Midbrain (tissue), 1 donor: ENCODE measurements at places on chromosomes 12 and 14.

DNA sequence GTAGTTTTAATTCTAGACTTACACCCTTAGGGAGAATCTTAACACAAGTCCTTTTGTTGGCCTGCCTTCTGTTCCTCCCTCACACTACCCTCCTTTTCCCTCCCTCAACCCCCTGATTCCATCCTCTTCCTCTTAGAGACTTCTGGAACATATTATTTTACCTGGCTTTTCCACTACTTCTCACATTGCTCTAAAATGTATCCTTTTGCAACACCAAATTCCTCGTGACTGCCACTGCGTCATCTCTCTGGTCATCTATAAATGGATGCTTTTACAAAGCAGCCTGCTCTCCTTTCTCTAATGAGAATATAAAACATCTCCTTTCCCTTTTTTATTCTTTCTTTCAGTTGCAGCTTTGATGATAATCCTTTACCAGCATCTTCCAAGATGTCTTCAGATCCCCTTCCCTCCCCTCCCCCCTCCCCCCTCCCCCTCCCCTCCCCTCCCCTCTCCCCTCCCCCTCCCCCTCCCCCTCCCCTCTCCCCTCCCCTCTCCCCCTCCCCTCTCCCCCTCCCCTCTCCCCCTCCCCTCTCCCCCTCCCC is 93.6 kb downstream of the DIP2B start:
- DNase-seq = peak; percentile 39

- peak; percentile 49 for DNase-seq
Observed at GRCh38 chr14:54329082-54329695, 67.6 kb upstream of the CDKN3 start.

DNA sequence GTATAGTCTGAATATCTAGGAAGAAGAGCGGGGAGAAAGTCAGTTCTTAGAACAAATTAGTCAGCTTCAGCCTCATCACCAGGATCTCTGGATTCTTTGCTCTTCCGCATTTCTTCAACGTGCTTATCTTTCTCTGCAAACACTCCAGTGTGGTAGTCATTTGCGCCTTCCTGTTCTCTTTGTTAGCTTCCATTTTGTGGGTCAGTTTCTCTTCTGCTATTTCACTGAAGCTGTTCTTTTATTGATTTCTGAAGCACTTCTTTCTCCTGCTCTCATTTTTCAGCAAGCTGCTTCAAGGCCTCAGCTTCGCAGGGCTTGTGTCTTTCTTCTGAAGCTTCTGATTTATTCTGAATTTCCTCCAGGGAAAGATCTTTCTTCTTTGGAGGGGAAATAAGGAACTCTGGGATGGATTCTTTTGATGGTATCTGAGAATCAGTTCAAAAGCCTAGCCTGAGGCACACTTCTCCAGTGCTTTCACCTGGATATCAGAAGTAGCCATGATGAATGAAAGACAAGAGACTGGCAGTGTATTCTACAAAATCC is 13.5 kb downstream of the AMN1 start:
- DNase-seq = peak; percentile 21

DNA sequence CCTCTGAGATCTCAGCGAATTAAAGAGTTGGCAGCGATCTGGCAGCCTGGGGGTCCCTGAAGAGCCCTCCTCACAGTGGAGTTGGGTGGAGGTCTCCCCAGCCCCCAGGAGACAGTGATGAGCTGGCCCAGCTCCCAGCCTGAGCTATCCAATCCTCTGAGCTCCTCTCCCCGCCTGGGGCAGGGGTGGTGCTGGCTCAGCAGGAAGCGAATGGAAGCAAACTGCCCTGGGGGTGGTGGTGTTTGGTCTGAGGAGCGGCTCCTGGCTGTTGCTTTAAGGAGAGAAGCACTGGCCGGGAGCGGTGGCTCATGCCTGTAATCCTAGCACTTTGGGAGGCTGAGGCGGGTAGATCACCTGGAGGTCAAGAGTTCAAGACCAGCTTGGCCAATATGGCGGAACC is 19.5 kb upstream of the MEG3 start:
- no peak for DNase-seq

GRCh38 chr12:6326316-6327228 is 15.3 kb downstream of the TNFRSF1A start:
- no peak for DNase-seq

DNA sequence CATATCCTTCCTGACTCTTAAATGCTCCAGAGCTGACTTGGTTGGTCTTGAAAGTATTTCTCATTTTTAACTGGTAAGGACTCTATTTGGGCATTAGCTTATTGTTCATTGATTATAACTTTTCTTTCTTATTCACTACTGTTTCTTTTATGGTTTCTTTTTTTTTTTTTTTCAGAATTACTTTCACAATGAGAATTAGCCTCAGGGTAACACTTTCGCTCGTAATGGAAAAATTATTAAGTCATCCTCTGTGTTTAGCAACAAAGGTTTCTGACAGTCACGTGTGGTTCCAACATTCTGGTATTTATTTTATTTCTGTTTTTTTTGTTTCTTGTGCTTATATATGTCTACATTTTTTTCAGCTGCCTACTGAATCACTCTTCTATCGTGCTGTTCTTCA is 80.0 kb downstream of the METTL25 start:
- DNase-seq = no peak

DNA sequence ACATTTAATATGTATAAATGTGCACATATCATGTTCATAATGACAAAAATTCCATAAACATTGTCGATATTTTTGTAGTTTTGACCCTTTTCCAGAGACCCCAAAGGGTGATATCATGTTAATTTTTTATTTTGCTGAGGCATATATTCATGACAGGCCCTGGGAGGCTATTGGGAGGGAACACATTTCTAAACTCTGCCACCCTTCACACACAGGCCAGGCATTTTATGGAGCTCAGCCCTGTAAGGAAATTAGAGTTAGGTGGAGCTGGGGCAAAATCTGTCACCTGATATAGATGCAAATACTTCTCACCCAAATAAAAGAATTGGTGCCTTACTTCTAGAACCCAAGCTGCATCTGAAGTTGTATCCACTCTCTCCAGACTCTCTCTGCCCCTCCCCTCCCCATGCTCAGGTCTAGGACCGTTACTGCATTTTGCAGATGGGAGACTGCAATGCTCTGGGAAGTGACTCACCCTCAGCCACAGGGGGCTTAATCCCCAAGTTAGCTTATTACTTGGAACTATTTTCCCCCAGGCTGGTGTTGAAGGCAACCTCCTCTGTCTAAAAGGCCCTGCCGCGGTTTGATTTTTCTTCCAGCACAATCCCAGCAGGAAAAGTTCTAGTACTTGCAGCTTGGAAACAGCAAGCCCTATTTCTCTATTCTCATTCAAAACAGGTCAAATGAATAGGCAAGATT is 238.9 kb downstream of the EMP1 start:
- no peak for DNase-seq

DNA sequence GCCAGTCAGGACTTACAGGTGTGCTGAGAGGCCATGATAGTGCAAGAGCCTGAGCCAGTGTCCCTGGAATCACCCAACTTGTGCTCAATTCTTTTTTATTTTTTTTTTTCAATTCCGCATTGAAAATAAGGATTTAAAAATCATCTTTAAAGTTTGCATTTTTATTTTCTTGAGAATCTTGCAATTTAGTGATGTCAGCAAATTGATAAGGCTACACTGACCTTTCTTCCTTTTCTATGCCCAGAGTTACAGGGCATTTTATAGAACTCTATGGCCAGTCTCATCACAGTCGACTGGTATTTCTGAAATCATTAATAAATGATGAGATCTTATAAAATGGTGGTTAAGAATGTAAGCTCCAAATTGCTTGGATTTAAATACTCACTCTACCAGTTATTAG is 63.3 kb upstream of the PRKD1 start:
- DNase-seq = no peak

DNA sequence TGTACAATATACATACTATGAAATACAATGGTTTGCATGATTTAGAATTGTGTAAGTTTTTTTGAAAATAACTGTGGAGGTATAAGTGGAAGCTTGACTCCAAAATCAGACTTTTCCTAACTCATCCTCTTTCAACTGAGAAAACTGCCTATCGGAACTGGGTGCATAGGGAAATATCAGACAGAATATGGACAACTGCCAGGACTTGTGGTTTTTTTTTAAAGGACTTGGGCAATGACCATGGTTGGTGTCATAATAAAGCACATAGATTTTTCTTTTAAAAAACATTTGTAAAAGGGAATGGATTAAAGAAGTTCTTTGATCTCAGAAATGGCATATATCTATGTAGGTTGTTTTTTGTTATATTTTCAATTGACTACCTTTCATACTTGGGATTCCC is 53.3 kb upstream of the LRRK2 start:
- no peak for DNase-seq
